ENCODE measurements at places on chromosomes 6 and 20.

DNA sequence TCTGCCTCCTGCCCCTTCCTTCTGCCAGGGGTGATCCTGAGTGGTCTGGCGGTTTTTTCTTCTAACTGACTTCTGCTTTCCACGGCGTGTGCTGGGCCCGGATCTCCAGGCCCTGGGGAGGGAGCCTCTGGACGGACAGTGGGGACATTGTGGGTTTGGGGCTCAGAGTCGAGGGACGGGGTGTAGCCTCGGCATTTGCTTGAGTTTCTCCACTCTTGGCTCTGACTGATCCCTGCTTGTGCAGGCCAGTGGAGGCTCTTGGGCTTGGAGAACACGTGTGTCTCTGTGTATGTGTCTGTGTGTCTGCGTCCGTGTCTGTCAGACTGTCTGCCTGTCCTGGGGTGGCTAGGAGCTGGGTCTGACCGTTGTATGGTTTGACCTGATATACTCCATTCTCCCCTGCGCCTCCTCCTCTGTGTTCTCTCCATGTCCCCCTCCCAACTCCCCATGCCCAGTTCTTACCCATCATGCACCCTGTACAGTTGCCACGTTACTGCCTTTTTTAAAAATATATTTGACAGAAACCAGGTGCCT, 10.2 kb downstream of the SLC29A1 start:
- no peak for DNase-seq

- no peak for DNase-seq
These were observed 34.8 kb downstream of the TOP1 start for GRCh38 chr20:41063442-41063841.

GRCh38 chr20:53738945-53739798, 145.5 kb upstream of the ZNF217 start:
- DNase-seq, result no peak

DNA sequence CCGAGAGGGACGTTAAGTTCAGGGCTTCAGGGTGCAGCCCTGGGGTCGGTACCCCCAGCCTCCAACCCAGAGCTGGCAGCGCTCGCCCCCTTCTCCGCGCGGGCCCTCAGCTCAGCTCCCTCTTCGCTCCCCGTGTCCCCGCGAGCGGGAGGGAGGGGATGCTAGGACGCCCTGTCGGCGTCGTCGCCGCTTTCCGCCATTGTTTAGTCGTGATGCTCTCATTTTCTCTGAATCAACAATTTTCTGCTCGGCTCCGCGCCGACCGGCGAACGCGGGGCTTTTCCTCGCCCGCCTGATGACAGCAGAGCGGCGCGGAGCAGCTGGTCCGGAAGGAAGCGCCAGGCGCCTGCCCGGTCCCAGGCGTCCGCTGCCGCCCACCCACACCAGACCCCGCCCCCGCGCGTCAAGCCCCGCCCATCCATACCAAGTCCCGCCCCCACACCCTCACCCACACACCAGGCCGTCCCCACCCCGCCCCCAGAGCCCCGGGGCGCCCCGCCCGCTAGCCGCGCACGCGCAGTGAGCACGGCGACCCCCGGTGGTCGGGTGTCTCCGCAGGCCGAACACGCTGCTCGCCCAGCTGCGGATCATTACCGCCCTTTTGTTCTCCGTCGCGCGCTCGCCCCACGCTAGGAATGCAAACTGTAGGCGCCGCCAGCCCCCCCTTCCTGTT, 50.1 kb upstream of the SLC32A1 start:
- DNase-seq, result no peak

DNA sequence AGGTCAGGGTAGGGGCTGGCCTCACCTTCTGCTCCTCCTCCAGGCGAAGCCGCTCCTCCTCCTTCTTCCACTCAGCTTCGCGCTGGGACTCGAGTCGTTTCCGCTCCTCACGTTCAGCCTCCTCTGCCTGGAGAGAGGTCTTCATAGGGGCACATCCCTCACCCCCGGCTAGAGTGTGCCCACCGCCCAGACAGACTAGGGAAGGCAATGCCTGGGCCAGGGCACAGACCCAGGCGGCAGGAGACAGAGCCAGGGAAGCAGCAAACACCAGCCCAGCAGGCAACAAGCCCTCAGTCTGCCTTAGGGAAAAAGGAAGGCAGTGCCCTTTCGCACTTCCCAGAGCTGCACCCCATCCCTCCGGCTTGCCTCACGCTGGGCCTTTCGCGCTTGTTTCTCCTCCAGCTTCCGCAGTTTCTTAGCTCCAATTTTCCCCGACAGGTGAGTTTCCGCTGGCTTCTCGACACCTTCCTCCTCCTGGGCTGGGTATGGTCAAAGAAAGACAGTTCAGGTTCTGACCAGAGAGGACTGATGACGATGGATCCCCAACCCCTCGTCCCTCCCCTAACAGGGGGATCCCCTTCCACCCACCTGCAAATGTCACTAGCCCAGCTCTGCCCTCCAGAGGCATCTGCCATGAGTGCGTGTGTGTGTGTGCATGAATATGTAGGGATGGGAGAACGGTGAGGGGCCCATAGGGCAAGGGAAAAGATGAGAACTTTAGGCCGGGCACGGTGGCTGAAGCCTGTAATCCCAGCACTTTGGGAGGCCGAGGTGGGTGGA, 4.3 kb downstream of the DDRGK1 start:
- DNase-seq, result no peak

- no peak for DNase-seq
These were observed 94.2 kb downstream of the RREB1 start for GRCh38 chr6:7201732-7202541.

GRCh38 chr6:36116066-36116864, 14.0 kb upstream of the MAPK13 start:
- DNase-seq, result no peak

- no peak for DNase-seq
These were observed 671 bp downstream of the EFHC1 start for GRCh38 chr6:52420668-52421358.

DNA sequence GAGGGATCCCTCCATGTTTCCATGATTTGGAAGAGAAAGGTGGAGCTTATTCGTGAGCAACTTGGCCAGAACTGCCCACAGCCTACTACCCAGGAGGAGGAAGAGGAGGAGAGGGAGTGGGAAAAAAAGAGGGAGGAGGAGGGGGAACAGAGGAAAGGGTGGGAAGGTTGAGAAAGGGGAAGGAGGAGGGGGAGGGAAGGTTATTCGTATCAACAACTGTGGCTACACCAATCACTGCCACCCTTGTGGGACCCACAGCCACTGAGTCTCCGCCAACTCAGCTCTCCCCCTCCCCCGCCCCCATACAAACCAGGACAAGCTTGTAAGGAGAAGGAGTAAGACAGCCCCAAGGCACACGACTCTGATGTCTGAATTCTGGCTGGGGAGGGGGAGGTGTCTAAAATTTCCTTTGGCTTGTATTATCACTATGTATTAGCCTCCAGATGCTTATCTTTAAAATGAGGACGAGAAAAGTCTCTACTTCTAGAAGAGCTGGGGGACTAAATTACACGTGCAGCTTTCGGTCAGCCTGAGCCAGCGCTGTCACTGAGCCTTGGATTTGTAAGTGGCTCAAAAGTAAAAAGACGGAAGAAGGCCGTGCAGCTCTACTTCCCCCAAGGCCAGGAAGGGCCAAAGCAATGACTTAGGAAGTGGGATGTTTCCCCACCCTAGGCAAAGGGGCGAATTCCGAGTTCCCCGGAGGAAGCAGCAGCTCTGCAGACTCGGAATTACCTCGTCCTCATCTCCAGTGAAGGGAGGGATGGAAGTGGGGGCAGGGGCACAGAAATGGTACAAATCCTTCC, 1.0 kb downstream of the FKBP1A start:
- no peak for DNase-seq

DNA sequence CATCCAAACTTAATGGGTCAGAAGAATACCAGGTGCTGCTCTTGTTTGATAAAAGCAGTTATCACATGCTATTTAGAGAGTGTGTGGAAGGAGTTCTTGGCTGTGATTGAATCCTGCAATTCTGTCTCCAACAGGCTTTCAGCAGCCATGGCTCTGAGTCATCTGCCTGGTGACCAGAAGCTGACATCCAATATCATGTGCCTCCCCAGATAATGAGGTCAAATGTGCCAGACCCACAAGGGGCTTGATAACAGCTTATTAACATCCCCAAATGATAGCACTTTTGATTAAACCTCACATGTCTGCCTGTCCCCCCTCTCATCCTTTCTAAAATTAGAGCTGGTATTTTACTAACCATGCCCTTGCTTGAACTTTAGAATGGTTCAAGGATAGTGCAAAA, 175.7 kb upstream of the PLN start:
- no peak for DNase-seq

GRCh38 chr6:55108134-55109130, 65.9 kb upstream of the HCRTR2 start:
- DNase-seq, result no peak

GRCh38 chr6:119273272-119274196, 76.0 kb downstream of the MAN1A1 start:
- no peak for DNase-seq

- no peak for DNase-seq
These were observed 730.9 kb upstream of the GJE1 start for GRCh38 chr6:141401851-141402250.

- DNase-seq, result no peak
These were observed 431.8 kb downstream of the CD83 start for GRCh38 chr6:14549304-14549770.

- no peak for DNase-seq
These were observed 97.7 kb downstream of the SYCP2 start for GRCh38 chr20:59835448-59836395.

DNA sequence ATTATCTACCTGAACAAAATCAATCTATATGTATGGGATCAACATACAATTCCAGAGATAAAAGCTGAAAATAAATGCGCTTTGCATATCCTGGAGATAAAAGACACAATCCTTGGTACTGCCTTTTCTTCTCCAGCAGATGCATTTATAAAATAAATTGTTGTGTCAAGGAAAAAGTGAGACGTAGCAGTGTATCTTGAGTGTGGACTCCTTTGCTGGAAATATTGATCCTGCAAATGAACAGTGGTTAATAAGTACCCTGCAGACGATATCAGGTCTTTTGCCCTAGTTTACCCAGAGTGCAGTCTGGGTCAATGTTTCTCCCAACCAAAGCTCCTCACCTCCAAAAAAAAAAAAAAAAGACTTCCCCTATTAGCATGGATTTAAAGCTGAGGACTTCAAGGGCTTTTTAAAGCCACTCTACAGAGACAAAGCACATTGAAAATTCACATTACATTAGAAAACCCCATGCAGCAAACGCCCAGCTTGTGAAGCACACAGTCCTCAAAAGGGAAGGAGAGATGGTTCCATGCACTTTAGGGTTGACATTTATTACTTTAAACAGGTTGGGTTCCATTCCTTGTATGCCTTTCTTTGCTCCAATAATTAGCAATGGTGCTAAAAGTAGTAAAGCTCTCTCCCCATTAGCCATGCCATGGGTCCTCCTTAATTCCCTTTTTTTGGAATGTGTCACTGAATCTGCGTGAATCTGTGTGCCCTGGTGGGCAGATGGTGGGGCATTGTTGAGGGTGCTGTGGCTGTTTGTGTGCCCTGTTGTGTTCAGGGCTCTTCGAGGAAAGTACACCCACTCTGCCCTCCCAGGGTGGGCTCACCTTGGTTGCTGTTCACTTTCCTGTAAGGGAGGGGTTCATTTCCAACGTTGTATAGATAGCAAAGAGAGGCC, 21.1 kb downstream of the FOXA2 start:
- DNase-seq, result no peak

GRCh38 chr20:59253325-59253724, 47.1 kb upstream of the EDN3 start:
- no peak for DNase-seq

DNA sequence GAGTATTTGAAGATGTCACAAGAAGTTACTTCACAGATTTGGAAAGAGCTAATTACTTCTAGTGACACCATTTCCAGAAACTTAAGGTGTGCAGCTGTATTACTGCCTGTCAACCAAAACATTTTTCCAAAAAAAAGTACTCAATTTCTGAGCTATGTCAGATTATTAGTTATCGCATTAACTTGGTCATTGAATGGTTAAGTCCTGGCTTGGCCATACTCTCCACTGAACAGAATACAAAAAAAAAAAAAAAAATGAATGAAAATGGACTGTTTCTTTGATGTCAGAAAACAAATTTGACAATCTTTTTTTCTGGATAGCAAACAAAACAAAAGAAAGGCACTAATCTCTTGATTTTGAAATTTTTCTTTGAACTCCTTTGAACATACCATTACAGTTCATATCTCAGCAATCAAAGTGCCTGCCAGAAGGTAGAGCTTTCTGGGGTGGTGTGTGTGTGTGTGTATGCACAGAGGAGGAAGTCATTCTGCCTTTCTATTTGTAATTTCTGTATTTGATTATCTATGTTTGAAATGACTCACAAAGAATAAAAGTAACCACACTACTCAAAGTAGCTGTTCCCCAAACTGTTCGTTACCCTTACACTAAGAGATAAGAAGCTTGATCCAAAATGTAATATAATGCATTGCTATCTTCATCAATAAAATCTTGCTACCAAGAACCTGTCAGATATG, 210.8 kb upstream of the FUT9 start:
- DNase-seq, result no peak

GRCh38 chr6:161079566-161080262, 88.1 kb downstream of the MAP3K4 start:
- DNase-seq, result no peak

- DNase-seq, result no peak
These were observed 390.9 kb upstream of the NRSN1 start for GRCh38 chr6:23735151-23735550.

DNA sequence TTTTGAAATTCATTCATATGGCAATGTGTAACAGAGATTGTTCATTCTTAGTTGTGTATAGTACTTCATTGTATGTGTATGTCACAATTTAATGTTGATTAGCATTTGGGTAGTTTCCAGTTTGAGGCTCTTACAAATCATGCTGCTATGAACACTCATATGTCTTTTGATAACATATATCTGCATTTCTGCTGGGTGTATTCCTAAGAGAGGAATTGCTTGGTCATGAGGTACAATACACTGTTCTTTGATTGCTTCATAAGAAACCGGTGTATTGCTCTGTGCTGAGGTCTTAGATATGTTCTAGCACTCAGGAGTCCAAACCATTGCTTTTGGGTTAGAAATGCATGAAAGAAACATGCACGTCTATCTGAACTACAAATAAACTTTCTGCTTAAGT, 492.9 kb upstream of the JAG1 start:
- DNase-seq, result no peak

- no peak for DNase-seq
These were observed 121.0 kb upstream of the RNF24 start for GRCh38 chr20:4136078-4136966.

DNA sequence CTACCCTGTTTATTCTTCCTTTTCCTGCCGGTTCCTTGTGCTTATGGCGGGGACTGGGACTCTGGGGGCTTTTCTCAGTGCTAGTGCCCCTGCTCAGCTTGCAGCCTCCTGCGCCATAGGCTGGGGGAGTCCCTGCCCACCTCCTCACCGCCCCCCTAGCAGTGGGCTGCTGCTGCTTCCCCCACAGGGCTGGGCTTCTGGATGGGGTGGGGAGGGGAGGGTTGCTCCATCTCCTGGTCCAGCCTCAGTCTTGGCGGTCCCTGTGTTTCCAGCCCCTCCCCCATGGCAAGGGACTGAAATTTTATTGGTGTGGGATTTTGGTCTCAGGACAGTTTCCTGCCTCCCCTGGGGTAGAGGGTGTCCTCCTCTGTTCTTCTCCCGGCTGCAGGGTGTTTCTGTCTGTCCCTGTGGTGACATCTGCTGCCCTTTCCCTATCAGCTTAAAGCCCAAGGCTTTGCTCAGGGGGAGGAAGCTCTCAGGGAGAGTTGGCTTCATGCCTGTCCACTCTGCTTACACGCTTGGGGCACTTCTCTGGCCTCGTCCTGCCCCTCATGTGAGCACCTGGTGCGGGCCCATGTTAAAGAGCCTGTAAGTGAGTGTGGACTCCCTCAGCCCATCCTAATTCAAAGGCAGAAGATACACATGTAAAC, 100.6 kb downstream of the HIVEP1 start:
- DNase-seq, result no peak

GRCh38 chr6:127967708-127968107, 66.8 kb upstream of the THEMIS start:
- DNase-seq, result no peak
